Frontal cortex (tissue), 4 donors: ENCODE measurements at places on chromosomes 12 and 14.

- DNase-seq, result no peak
Measured at GRCh38 chr12:25617991-25618390, 64.9 kb upstream of the LMNTD1 start.

- DNase-seq, result no peak
Measured at GRCh38 chr12:107634530-107634929, 51.1 kb upstream of the PWP1 start.

DNA sequence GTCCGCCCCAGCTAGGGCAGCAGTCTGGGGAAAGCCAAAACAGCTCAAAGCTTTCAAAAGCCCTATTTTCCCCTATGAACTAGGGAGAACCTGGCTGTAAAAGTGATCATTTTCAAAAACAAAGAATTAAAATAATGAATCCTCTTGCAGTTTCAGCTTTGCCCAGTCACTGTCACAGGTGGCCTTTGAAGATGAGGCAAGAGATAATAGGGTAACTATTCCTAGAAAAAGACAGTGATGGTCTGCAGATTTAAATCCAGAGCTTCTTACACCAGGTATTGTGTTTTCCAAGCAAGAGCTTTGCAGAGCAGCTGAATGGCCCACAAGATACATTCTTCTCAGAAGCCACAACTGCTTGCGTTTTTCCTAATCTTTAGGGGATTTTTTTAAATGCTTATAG lies 80.2 kb upstream of the NUDT4 start:
- DNase-seq, result no peak

GRCh38 chr14:102283631-102284129 lies 21.3 kb downstream of the MOK start:
- DNase-seq, result no peak

DNA sequence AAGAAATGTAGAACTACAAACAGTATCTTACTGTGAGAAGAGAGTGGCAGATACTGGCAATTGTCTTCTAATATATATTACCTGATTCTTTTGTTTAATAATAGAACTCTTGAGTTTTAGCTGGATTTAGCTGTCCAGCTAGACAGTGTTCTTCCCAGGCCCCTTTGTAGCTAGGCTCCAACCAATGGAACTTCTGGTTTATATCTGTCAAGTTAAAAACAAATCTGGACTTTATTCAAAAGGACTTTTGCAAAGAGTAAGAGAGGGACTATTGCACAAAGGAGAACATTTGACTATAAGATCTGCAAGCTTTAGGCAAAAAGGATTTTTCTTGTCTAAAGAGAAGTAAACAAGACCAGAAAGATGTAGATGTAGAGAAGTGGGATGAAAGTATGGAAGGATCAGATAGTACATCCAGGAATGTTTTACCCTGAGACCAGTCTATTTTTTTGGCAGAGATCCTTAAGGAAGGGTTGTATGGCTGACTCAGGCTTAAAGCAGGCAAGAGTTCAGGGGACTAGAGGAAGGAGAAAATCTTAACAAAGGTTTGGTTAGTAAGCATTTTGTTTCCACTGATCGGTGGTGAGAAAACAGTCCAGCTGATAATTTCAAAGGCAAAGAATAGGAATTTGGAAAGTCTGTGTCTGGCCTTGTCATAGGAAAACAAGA lies 111.1 kb upstream of the PLEKHA5 start:
- DNase-seq, result no peak

GRCh38 chr14:98137131-98138025 lies 1134.6 kb downstream of the BCL11B start:
- no peak for DNase-seq

DNA sequence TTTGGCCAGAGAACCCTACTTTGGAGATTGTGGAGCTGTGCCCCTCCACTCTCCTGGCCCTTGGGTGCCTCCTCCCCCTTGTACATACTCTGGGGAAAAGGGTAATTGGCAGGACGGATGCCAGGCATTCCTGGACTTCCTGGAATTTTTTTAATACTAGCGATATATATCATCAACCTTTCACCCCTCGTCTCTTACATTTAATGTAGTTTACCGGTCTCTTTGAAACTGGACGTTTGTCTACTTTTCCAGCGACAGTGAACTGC lies 767 bp upstream of the CRY1 start:
- no peak for DNase-seq

GRCh38 chr14:20356422-20356821 lies 13.0 kb downstream of the PARP2 start:
- DNase-seq, result no peak

DNA sequence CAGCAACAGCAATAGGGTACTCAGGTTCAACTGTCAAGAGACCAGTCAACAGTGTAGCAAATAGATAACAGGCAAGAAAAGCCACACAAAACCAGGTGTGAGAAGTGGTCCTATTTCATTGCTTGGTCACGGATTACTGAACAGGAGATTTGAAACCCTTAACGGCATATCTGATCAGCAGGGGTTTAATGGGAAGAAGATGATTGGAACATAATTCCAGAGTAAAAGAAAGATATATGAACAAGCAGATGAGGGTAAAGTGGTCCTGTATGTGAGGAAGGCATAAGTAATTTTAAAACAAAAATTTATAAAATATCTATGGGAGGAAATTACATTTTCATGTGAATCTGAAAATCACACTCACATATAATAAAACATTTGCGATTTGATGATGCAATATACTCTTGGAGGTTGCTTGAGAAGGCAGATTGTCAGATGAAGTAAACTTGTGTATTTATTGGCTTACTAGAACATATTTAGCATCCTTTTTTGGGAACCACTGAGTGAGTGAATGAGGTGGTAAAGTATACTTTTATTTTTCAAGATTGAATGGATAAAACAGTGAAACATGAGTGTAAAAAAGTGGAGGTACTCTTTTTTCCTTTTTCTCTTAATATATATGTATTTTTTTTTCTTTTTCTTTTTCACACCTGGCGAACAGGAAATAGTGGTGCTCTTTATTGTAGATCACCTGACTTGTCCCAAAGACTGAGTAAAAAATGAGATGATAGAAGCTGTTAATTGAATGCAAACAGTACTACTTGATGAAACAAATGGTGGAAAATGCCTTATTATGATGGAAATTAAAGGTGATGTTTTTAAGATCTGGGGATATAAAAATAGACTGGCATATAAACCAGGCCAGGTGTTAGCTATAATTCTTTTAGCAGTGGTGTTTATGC lies 21.6 kb upstream of the SDR39U1 start:
- no peak for DNase-seq

DNA sequence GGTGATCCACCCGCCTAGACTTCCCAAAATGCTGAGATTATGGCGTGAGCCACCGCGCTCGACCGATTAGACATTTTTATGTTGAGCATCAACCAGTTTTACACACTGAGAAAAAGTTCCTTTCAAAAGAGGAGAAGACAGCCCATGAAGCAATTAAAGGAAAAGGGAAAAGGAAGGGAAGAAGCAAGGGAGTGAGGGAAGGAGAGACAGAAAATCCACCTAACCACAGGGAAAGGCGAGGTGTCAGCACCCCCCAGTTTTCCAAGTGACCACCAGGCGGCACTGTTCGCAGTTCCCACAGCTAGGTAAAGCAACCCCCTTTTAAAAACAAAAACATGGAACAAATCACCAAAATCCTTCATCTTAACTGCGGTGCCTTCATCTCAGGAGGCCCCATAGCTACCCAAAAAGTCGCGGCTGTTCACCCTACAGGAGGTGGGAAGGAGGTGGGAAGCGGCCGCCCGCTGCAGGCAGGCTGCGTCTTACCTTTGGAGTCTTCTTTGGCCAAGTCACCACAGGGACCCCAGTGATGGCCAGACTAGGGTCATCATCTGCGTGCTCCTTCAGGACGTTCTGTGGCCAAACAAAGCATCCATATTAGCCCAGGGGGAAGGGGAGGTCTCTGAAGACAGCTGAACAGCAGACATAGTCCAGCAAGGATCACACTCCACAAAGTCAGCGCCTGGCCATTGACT lies 86.6 kb downstream of the KDM2B start:
- no peak for DNase-seq

- no peak for DNase-seq
Measured at GRCh38 chr14:91409928-91410718, 7.5 kb downstream of the CCDC88C start.

- no peak for DNase-seq
Measured at GRCh38 chr12:104263580-104264358, 39.8 kb upstream of the EID3 start.

GRCh38 chr12:26726956-26727355 lies 106.0 kb downstream of the ITPR2 start:
- DNase-seq, result no peak

- DNase-seq, result no peak
Measured at GRCh38 chr14:52730709-52731111, 744 bp downstream of the STYX start.

GRCh38 chr14:84420221-84420620 lies 1109.7 kb upstream of the FLRT2 start:
- DNase-seq, result no peak

- DNase-seq, result no peak
Measured at GRCh38 chr14:79567306-79567705, 644.0 kb downstream of the DIO2 start.

DNA sequence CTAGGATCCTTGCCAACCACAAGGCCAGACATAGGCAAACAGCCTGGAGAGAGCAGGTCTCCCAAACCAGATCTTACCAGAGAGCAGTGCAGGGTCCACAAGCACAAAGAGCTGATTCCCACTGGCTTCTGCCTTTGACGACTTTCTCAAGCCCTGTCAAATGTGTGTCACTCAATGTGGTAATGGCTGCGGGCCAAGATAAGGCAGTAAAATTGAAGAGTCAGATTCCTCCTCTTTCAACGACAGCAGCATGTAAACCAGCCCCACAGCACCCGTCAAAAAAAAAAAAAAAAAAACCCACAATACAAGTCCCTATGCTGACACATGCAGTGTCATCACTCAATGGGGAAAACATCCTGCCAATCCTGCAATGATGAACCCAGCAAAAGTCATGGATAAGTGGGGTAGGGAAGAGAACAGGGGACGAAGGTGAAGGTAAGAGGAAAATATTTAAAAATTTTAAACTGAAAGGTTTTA lies at the start of gene STON2:
Gene STON2 (minus strand): TSS at position 123 of the 477 bp plus-strand sequence. CDS start 1,942 bp downstream, outside the sequence.
- no peak for DNase-seq

- no peak for DNase-seq
Measured at GRCh38 chr14:86539361-86540070, 1009.6 kb downstream of the FLRT2 start.

GRCh38 chr12:123787466-123787865 lies 25.4 kb downstream of the DNAH10 start:
- no peak for DNase-seq

GRCh38 chr12:843609-844008 lies 91.2 kb downstream of the WNK1 start:
- DNase-seq, result no peak

- DNase-seq, result no peak
Measured at GRCh38 chr14:75987201-75987970, 1.8 kb downstream of the IFT43 start.

- DNase-seq, result peak; percentile 51
Measured at GRCh38 chr12:93571365-93571924, 1.0 kb upstream of the SOCS2 start.

DNA sequence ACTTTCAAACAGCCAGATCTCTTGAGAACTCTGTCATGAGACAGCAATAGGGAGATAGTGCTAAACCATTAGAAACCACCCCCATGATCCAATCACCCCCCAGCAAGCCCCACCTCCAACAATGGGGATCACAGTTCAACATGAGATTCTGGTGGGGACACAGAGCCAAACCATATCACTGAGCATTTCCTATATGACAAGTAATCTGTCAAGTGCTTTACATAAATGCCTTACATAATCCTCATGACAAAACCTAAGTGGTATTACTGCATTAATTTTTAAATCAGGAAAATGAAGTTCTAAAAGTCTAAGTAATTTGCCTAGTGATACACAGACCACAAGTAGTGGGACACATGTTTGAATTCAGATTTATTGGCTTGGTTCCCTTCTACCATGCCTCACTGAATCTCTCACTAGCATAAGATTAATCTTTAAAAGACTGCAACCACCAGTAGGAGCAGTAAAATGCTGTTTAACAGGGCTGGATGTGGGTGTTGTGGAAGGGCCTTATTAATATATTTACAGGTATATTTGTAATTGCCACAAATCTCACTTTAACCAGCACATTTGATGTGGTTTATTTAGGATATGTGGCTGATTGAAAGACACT lies 323.1 kb upstream of the FBXO33 start:
- no peak for DNase-seq

- no peak for DNase-seq
Measured at GRCh38 chr14:81342850-81343580, 57.1 kb downstream of the STON2 start.

GRCh38 chr12:74499192-74499591 lies 38.4 kb upstream of the ATXN7L3B start:
- DNase-seq, result no peak

DNA sequence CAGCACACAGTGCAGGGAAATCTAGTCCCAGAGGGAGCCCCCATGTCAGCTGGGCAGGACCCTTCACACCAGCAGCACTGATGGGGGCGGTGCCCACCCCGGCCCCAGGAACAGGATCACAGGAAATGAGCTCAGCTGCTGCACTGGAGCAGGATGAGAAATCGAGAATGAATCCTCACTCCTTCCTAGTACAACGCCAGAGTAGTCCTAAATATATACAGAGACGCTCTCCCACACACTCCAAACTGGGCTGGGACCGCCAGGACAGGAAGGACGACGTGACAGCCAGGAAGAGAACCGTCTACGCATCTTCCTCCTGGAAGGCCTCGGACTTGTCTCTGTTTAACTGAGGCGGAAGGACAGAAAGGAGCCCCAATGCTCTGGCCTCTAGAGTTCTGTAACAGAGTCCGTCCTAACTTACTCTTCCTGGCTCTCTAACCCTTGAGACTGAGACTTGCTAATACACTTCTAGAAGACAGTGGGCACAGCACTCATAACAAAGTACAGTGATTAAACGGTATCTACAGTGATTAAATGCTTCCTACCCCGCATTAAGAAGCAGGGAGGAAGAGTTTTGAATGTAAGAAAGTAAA lies 33.4 kb downstream of the CDC42BPB start:
- no peak for DNase-seq

DNA sequence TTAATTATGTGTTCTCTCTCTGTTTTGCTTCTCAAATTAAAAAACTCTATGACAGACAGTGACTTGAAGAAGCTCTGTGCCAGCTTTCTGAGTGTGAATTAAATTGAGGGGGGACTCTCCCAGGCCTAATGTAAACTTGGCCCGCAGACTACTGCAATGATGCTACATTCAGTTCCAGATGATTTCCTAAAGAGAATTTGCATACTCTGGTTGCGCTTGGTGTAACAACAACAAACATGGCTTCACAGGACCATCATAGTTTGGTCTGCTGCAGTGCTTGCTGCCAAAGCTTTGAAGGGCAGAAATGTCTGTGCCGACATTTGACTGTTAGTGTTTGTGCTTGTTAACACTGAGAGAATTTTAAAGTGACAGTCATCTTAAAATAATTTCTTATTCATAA lies 25.0 kb downstream of the CFAP54 start:
- no peak for DNase-seq
